Stimulated activated naive CD8-positive, alpha-beta T cell treated with anti-CD3 and anti-CD28 coated beads, Interleukin-15, amount 100 ng/mL, for 72 hours (primary cell): ENCODE measurements at places on chromosomes 7 and 10.

DNA sequence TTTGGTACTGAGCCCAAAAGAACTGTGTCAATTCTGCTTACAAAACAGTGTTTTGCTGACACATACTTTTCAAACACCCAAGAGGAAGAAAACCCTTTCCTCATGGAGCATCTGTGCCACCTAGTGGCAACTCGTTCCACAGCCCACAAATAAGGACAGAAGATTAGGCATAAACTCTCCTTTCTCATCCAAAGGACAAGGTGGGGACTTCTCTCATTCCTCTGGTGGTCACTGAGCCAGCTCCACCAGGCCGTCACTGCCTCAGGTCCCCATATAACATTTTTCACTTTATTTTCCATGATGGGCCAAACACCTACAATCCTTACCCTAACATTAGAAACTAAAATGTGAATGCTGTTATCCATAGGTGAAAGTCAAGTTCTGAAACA lies 76.9 kb downstream of the RNF216 start:
- DNase-seq, result peak; percentile 69

- DNase-seq, result no peak
Observed at GRCh38 chr10:72063703-72064391, 24.5 kb downstream of the SPOCK2 start.

- no peak for DNase-seq
Observed at GRCh38 chr7:95441042-95441823, 6.4 kb upstream of the PON2 start.

- peak; percentile 59 for DNase-seq
Observed at GRCh38 chr10:137031-137430, 1.8 kb downstream of the ZMYND11 start.

GRCh38 chr7:140022582-140023211 lies 40.1 kb downstream of the PARP12 start:
- no peak for DNase-seq

DNA sequence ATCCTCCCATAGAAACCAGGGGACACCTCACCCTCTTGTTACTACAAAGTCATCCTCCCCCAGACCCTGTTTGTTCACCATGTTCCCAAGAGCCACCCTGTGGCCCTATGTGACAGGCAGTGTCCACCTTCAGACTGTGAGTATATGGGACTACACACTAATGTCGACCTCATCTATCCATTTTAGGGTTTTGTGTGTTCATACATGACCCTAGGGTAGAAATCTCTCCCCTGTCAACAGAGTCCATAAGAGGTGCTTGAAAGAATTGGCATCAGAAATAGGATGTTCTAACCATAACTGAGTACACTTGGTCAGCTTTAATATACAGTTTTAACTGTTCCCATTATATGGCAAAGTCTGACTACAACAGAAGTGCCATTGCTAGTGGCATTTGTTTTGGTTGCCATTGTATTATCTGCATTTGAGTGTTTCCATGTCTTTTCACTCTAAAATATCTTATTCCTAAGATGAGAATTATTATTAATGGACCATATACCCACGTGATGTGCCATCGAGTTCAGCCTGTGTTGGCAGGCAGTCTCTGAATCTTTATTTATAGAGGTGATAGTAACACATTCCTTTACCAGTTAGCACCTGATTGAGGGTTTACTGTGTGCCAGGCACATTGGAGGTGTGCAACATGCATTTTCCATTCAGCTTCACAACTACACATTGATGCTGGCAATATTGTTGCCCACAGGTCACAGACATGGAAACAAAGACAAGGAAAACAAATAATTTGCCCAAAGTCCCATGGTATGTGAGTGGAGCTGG lies 590.6 kb upstream of the IGFBP3 start:
- no peak for DNase-seq

- no peak for DNase-seq
Observed at GRCh38 chr7:29405891-29406290, 157.7 kb upstream of the PRR15 start.

- DNase-seq, result no peak
Observed at GRCh38 chr10:106866244-106866845, 298.2 kb downstream of the SORCS1 start.

DNA sequence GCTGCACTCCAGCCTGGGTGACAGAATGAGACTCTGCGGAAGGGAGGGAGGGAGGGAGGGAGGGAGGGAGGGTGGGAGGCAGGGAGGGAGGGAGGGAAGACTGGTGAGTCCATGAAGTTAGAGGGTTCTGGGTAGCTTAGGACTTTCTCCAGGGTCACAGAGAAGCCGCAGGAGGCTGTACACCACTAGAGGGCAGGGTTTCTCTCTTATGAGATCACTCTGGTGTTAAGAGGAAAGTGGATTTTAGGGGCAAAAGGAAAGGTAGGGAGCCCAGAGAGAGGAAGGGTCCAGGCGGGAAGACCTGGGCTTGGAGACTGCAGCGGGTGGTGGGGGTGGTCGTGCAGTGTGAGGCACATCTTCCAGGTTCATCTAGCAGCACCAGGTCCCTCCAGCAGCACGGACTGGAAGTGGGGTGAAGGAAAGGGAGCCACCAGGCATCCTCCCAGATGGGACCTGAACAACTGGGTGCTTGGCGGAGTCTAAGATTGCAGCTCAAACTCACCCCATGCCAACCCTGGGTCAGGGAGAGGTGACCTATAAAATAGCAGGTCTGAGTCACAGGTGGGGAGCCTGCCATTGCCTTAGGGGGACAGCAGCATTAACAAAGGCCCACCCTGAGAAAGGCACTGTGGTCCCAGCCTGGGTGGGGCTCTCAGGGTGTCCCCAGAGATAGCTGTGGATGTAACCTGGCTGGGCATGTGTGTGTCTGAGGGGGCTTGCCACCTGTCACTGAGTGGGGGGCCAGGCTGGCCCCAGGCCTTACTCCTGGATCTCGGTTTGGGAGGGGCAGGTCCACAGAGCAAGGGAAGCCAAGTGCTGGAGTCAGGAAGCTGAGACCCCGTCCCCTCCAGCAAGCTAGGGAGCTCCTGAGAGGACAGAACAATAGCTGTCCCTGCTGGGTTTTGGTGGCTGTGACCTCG lies 48.5 kb upstream of the SLC29A3 start:
- peak; percentile 21 for DNase-seq

- no peak for DNase-seq
Observed at GRCh38 chr7:30780941-30781340, 9.7 kb downstream of the MINDY4 start.

GRCh38 chr10:61778137-61778536 lies 115.4 kb downstream of the CABCOCO1 start:
- no peak for DNase-seq

GRCh38 chr7:95473276-95473985 lies 12.3 kb upstream of the ASB4 start:
- DNase-seq, result no peak

- DNase-seq, result no peak
Observed at GRCh38 chr7:94382132-94382531, 12.6 kb upstream of the COL1A2 start.

DNA sequence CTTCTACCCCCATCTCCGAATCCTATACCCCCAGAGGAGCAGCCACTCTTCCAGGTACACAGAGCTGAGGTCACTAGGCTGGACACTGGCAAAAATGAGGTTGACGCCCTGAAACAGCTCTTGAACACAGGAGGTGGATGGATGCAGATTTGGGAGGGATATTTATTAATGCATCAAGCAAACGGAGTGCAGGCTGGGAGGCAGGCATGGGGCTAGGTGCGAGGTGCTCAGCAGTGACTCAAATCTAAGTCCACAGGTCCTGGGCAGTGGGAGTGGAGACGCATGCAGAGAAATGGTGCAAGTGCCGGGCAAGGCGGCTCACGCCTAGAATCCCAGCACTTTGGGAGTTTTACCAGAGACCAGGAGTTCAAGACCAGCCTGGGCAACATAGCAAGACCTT lies 11.0 kb downstream of the GUSB start:
- no peak for DNase-seq

DNA sequence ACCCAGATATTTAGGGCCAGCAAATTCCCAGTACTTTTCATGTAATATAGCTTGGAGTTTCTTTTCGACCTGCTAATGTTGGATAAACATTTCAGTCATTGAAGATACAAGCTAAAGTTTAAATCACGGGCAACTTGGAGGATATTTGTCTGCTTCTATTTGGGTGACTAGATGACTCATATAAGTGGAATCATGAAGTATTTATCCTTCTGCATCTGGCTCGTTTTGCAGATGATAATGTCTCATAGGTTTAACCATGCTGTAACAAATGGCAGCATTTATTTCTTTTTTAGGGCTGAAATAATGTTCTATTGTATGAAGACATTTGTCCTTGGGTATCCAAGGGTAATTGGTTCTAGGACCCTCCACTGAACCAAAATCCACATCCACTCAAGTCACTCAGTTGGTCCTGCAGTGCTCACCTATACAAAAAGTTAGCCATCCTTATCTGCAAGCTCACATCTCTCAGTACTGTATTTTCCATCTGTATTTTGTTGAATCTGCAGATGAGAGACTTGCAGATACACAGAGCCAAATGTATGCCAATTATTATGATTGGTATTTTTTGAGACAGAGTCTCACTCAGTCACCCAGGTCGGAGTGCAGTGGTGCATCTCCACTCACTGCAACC lies 187.2 kb upstream of the CSTF2T start:
- no peak for DNase-seq

- no peak for DNase-seq
Observed at GRCh38 chr10:31886885-31887284, 41.7 kb downstream of the ARHGAP12 start.

DNA sequence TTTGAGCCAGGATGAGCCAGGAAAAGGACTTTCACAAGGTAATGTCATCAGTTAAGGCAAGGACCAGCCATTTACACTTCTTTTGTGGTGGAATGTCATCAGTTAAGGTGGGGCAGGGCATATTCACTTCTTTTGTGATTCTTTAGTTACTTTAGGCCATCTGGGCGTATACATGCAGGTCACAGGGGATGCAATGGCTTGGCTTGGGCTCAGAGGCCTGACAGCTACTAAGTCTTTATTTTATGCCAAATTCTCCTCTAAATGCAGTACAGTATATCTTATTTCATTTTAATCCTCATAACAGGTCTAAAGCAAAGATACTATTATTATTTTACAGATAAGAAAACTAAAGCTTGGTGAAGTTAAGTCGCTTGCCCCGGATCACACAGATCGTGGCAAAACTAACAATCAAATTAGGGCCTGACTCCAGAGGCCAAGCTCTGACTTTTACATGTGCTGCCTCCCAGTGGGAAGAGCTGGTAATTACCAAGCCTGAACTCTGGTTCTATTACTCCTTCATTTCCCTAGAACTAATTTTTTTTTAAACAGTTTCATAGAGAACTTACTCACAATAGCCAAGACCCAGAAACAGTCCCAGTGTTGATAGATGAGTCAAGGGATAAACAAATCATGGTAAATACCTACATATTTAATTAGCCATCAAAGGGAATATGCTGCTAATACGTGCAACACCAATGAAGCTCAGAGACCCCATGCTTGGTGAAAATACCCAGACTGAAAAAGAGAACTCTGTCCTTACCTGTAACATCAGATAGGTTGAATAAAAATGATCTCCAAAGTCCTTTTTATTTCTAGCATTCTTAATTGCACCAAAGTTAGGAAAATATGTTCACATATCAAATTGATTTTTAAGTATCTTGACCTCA lies 35.4 kb downstream of the C7orf25 start:
- peak; percentile 58 for DNase-seq

DNA sequence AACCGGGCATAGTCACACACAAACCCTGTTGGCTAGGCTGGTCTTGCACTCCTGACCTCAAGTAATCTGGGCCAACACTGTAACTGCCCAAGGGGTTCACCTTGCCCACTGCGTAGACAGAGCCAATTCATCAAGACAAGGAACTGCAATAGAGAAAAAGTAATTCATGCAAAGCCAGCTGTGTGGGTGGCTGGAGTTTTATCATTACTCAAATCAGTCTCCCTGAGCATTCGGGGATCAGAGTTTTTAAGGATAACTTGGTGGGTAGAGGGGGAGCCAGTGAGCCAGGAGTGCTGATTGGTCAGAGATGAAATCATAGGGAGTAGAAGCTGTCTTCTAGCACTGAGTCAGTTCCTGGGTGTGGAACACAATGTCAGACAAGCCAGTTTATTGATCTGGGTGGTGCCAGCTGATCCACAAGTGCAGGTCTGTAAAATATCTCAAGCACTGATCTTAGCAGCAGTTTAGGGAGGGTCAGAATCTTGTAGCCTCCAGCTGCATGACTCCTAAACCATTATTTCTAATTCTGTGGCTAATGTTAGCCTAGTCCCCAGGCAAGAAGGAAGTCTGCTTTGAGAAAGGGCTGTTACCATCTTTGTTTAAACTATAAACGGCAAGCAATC lies 15.6 kb upstream of the FXYD4 start:
- DNase-seq, result no peak

DNA sequence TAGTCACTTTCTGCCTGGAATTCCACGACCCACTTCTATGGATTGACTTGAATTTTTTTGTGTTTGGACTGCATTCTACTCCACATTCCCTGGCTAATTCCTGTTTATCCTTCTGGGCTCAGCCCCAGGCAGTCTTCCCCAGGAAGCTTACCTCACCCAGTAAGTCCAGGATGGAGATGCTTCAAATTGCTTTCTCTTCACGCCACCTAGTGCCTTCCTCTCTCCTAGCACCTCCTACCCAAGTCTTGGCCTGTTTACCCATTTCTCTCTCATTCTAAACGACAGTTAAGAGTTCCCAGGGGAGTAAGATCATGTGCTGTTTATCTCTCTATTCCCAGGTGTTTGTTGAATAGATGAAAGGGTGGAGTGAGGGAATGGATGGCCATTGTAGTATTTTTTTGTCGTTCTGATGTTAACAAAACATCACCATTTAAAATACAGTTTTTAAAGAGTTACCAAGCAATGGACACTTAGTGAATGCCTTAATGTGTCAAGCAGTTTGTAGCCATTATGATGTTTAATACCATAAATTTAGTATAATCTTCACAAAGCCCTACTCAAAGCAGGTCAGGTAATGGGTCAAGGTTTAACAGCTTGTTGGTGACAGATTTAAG lies 45.5 kb upstream of the TARP start:
- no peak for DNase-seq

GRCh38 chr10:72379062-72379461 lies 24.3 kb upstream of the DNAJB12 start:
- no peak for DNase-seq

DNA sequence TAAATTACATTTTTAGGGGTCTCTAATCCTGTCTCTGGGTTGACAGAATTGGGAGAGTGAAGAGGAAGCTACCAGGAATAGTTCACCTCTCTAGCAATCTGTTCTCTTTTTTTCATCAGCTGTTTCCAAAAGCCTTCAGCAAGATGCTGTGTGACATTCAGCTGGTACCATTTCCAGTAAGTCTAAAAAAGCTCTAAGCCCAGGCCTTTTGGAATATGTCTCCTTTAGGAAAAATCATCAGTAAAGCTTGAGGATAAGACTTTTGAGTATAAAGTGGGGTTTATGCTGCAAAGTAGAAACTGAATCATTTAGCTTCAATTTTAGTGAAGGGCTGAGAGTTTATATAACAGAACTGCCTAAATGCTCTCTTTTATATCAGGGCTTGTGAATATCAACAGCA lies 81.5 kb downstream of the CCNY start:
- DNase-seq, result no peak

DNA sequence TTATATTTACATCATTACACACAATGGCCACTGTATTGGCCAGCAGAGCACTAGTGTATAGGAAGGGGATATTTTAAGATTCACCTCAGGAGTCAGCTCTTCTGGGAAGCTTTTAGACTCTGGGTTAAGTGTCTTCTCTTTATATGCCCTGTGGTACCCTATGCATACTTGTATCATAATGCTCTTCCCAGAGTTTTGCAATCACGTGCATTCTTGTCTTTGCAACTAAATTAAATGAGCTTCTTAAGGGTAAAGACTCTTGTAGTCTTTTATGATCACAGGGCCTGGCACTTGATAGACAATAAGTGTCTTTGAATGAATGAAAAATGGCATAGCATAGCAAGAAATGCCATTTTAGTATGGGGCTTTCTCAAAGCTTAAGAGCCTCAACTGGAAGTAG lies 35.4 kb upstream of the ARMS2 start:
- no peak for DNase-seq

- DNase-seq, result no peak
Observed at GRCh38 chr10:841535-841934, 90.0 kb downstream of the LARP4B start.
